ENCODE measurements at places on chromosomes 16 and 17.

GRCh38 chr16:86520317-86521210, 10.2 kb downstream of the FOXF1 start:
- DNase-seq = no peak

DNA sequence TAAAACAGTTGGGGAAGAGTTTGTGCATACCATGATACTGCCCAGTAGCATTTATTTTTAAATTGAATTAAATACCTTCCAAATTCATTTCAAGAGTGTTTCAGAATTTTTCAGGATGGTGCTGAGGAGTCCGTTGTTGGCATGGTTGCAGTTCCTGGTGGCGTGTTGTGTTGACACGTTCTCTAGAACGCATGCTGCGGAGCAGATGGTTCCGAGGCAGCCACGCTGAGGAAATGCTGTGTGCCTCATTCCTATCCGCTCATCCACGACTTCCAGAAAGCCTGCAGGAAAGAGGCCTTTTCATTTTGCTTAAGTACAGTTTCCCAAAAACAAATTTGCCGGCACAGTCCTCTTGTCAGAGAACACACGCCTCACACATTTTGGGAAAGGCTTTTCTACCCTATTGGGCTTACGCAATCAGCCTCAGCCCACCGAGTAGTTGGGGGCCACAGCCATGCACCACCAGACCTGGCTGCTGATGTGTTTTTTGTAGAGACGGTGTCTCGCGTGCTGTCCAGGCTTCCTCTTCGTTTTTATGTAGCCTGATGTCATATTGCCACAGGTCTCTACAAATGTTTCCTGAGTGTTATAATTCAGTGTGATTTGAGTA, 32.1 kb upstream of the IL17C start:
- DNase-seq = no peak

- DNase-seq = no peak
Measured at GRCh38 chr16:16191493-16192167, 31.7 kb downstream of the ABCC6 start.

DNA sequence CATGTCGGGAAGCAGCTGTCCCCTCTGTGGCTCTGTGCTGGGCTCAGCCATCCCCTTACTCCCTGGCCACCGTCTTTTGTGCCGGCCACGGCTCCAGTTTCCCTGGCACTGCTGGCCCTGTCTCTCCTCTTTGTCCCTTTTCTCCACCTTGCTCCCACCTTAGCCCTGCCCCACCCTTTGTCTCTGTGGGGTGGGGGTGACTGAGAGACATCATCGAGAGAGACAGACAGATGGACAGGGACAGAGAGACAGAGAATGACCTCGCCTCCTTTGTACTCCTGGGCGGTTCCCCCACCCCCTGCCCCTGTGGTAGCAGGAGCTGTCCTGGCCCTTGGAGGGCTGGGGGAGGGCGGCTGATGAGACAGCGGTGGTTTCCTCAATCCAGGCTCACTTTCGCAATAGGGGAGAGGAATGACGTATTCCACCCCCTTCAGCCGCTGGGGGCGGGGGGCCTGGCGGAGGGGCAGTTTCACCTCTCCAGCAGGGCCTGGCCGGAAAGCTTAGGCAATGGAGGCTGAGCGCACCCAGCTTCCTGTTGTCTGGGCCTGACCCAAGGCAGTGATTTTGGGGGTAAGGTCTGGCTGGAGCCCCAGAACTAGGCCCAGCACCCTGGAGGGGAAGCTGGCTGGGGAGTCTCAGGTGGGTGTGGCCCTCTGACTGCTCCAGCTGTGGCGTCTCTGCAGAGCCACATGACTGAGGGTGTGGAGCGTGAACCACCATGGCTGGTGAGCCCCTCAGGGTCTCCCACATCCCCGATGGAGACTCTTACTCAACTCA, 7.3 kb downstream of the FMNL1 start:
- peak; percentile 71 for DNase-seq

- no peak for DNase-seq
Measured at GRCh38 chr17:77628035-77628434, 330.5 kb upstream of the TNRC6C start.

DNA sequence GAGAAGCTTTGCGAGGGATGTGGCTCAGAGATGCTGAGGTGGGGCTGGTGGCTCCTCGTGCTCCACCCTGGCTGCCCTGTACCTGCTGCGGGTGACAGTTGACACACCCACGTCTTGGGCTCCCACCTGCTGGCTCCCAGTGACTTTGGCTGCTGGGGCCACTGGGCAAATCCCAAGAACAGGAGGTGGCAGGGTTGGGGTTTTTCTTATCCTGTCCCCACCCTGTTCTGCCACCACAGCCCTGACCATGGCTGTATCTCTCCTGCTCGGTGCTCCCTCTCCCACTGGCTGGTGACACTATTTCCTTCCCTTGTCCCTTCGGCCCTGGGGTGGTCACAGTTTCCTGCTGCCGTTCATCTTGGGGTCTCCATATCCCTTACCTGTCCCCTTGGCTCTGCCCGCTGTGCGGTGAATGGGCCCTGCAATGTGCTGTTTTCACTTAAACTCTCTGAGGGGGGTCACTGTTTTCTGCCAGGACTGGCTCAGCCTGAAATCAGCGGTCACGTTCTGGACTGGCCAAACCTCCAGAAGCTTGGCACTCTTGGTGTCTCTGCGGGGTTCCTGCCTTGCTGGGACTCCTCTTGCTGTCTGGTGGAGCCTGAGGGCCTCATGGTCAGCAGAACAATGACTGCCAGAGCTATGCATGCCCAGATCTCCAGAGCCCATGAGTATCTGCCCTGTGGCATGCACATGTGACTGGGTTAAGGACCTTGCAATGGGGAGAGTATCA, 144.2 kb downstream of the IRF8 start:
- DNase-seq = no peak

DNA sequence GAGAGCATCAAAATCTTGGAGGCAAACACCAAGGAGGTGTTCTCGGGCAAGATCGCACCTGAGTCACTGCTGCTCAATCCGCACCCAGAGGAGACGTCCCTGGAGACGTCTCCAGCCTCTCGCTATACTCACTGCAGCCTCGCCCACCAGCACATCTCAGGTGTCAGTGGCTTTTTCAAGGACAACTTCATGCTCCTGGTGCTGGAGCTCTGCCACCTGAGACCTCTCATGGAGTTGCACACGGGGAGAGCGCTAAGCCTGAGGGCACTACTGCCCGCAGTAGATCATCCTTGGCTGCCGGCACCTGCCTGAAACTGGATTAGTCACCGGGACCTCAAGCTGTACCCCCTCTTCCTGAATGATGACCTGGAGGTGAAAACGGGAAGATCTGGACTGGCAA, 2.6 kb upstream of the MBTPS1 start:
- no peak for DNase-seq

- no peak for DNase-seq
Measured at GRCh38 chr17:7606280-7606679, 8.4 kb downstream of the FXR2 start.

DNA sequence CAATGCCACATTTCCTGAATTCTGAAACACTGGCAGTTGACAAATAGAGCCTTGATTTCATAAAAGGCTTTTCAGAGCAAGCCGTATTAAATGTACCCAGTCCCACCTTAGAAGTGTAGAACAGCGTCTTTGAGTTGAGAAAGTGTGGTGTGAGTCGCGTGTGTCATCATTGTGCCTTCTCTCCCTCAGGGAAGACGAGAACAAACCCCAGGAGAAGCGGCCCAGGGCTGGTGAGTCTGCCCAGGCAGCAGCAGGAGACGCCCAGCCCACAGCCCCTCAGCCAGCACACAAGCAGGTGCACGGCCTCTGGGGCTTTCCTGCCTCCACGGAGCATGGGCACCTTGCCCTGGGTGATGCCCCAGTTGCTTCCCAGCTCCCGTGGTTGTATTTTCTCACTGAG, 34.0 kb downstream of the CIBAR2 start:
- DNase-seq = no peak

DNA sequence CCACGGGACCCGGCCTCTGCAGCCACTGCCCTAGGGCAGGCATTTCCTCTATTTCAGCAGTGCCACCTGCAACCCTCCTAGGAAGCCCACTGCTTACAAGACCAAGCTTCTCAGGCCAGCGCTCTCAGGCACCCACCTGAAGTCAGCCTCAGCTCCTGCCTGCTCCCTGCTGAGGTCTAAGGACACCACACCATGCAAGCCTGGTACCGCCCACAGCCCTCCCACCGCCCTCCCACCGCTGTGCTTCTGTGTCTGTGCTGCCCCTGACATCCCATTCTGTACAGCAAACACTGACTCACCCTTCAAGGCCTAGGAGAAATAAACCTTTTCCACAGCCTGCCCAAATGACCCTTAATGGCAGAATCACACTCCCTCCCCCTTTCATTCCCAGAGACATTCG, 6.3 kb downstream of the CLUH start:
- peak; percentile 53 for DNase-seq
